ENCODE measurements at places on chromosomes 4 and X.
A peak's percentile ranks its signal among the peaks of the same experiment; 100 is the strongest.

GRCh38 chr4:825971-826330, at the start of gene CPLX1:
Gene CPLX1 (minus strand): TSS chr4:826129. CDS start chr4:824522, 1,607 bp downstream.
- no peak for DNase-seq

GRCh38 chrX:105297041-105297440, 76.5 kb upstream of the TEX13A start:
- no peak for DNase-seq

- DNase-seq, result no peak
Observed at GRCh38 chrX:9280831-9281230, 184.0 kb upstream of the TBL1X start.

- peak; percentile 13 for DNase-seq
Observed at GRCh38 chrX:11427453-11428071, 134.3 kb downstream of the AMELX start.

DNA sequence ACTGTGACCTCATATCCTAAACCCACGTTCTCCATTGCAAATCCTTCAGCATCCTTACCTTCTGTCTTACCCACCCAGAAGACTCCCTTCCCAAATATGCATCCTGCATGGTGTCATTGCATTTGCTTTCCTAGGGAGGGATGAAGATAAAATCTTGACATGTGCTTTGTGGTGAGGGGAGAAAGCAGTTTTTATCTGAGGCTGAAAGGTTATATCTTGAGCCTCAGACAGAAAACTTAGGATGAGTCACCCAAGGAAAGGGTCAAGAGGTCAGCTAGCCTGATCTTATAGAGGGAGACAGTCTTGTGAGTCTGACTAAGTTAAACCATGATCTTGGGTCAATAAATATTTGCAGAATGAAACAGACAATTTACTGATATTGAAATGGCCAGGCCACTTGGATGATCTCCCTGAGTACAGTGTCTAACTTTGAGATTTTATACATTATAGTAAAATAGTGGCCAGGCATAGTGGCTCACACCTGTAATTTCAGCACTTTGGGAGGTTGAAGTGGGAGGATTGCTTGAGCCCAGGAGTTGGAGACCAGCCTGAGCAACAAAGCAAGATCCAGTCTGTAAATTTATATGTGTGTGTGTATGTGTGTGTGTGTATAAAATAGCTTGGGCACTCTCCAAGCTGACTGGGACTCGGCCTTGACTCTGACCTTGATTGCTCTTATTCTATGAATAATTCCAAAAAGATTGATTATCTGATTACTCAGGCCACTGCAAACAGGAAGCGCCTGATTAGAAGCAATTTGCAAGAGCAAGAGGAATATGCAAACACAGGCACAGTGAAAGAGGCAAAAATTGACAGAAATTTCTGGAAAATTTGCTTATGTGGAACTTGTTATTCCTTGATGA, 15.4 kb upstream of the FAM9C start:
- no peak for DNase-seq

- no peak for DNase-seq
Observed at GRCh38 chrX:74521961-74522751, 92.3 kb downstream of the RLIM start.

- DNase-seq, result no peak
Observed at GRCh38 chr4:153348006-153348405, 3.5 kb downstream of the MND1 start.

DNA sequence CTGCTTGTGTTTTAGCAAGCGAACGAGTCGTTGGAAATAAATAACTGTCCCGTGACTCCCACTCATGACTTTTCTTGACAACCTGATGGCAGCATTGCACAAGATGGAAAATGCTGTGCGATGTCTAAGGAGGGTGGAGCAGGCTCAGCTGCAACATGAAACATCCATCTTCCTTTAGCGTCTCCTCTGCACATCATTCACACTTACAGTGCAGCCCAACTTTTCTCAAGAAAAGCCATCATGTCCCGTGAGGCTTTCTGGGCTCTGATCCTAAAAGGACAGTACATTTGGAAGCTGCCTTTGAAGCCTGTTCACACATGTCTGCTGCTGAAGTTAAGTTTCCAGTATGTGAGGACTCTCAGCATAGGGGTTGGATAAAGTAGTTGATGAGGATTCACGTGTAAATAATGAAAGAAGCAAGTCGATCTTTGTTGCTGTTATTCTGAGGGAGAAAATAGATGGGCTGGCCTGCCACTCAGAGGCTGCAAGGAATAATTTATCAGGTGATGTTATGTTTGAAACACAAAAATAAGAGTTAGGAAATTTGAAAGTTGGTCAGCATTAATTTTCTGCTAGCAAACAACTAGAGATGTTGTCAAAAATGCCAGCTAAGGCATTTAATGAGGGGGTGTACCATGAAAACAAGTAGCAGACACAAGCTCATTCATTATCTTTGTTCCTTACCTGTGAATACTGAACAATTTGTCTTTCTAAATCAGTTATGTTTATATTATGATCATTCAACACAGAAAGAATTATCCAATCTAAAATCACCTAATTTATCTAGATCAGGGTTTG, 328.7 kb upstream of the ZFP42 start:
- no peak for DNase-seq

DNA sequence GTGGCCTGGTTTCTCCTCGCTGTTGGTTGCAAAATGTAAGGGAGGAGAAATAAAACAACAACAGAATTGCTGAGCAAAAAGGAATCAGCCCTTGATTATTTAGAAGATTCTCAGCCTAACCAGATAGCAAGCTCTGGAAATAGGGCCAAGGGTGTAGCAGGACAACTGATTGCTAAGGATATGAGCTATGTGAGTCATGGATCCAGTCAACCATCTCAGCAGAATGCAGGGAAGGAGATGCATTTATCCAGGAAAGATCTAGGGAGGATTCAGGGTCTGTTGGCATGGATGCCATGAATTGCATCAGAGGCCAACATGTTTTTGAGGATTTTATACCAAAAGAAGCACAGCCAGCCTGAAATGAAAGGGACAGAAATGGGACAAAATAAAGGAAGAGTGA, 2.2 kb upstream of the XAGE3 start:
- DNase-seq, result no peak

DNA sequence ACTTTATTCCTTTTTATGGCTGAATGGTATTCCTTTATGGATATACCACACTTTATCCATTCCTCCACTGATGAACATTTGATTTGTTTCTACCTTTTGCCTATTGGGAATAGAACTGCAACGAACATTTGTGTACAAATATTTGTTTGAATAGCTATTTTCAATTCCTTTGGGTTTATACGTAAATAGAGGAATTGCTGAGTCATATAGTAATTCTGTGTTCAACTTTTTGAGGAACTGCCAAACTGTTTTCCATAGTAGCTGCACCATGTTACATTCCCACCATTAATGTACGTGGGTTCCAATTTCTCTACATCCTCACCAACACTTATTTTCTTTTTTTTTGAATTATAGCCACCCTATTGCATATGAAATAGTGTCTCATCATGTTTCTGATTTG, 156.5 kb upstream of the ATP6AP2 start:
- no peak for DNase-seq

DNA sequence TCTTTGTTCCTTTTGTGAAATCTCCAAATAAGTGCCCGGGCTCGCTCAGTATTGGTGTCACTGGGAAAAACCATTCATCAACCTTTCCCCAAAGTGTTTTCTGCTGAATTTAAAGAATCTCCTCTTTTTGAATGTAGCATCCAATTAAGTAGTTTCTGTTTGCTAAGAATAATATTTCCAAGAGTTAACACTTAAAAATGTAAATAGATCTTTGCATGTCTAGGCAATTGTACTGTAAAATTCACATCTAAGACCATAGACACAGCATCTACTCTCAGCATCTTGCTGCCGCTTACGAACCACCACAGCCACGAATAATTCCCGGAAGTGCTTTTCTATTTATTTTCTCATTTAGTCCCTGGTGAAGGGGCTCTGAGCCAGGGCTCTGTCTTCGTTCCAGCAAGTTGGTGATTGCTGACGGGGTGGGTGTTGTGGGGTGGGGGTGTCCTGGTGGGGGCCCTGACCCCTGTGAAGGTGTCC, 1.4 kb downstream of the NSG1 start:
- no peak for DNase-seq

- no peak for DNase-seq
Observed at GRCh38 chr4:76634220-76634619, 199.2 kb downstream of the SHROOM3 start.

- no peak for DNase-seq
Observed at GRCh38 chrX:118392716-118393115, 46.8 kb downstream of the WDR44 start.

DNA sequence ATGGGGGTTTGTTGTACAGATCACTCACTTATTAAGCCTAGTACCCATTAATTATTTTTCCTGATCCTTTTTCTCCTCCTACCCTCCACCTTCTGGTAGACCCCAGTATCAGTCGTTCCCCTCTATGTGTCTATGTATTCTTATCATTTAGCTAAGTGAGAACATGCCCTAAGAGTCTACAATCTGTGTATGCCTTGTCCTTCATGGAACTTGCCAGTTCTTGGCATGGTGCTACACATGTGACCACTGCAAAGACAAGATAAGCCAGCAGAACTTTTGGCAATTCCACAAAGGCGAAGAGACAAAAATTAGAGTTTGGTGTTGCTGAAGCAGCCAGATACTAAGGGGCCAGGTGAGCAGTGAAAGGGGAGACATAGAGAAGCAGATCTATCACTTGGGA, 101.3 kb downstream of the CORIN start:
- DNase-seq, result no peak

Data from GM12892 (cell line).